ENCODE measurements at places on chromosomes 3 and 15. TPM values are rescaled to one million over a fixed set of nuclear protein-coding genes. Genes with fewer than 3 reads are reported as not detected.

AGBL1 gene
- total RNA-seq = 0.28 TPM

TTLL13 gene
- not detected for total RNA-seq

CLCN2 gene
- 3.1 TPM for total RNA-seq

SLC9C1 gene
- not detected for total RNA-seq

SPATA12 gene
- total RNA-seq = not detected

EEFSEC gene
- total RNA-seq = 8.6 TPM

SPESP1 gene
- total RNA-seq = 2.7 TPM

FANCD2OS gene
- not detected for total RNA-seq

PATL2 gene
- 0.41 TPM for total RNA-seq

MCF2L2 gene
- total RNA-seq = 0.99 TPM

EIF3J gene
- total RNA-seq = 50.4 TPM

GRM2 gene
- 1.3 TPM for total RNA-seq

LIPH gene
- total RNA-seq = 0.36 TPM

MB21D2 gene
- 7.1 TPM for total RNA-seq

ADIPOQ gene
- 0.54 TPM for total RNA-seq

FANCD2 gene
- total RNA-seq = 2.9 TPM

PLSCR2 gene
- not detected for total RNA-seq
